ENCODE measurements at places on chromosomes 7 and 10.

GRCh38 chr7:7014827-7015595, 167.3 kb upstream of the C1GALT1 start:
- no peak for DNase-seq

DNA sequence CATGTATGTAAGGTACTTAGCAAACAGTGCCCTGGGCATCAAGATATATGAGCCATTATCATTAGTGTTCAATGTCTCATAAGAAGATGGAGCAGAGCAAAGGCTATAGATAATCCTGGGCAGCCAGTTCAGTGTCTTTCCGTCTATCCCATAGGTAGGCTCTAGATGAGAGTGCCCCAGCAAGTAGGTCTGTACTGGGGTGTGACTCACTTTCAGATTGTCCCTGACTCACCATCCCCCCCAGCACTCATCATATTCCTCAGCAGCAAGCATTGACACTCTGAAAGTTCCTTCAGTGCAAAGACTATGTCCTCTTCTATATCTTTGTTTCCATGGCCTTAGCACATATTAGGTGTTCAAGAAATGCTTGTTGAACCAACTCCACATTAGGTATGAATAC, 20.0 kb upstream of the FAM204A start:
- no peak for DNase-seq

GRCh38 chr7:117785431-117785830, 87.8 kb downstream of the CTTNBP2 start:
- DNase-seq: no peak

DNA sequence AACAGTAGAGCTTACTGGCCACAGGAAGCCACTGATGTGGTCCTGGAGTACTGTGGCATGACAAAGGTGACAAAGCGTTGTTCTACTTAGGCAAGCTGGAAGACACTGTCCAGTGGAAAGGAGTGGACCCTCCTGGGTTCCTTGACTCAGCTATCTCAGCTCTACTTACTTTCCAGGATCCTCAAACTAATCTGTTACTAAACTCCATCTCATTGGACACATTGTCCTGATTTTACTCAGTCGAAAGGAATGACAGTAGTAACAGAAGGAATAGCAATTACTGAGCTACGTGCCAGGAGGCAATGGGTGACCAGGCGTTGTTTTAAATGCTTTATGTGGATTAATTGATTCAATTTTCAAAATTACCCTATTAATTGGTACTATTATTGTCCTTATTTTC, 41.6 kb downstream of the ABLIM1 start:
- no peak for DNase-seq

DNA sequence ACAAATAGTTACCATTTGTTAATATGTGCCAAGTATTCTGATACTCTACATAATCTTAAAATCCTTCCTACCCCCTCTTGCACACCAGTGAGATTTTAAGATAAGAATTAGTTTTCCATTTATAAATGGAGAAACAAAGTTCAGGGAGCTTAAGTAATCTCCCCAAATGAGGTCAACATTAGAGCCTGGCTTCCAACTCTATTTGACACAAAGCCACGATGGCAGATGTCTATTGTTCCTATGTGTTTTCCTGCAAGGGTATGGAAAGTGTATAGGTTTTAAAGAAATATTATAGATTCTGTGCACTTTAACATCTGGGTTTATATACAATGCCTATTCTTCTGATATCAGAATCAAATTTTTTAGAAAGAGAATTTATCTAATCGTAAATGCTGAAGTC, 143.9 kb upstream of the SEMA3C start:
- DNase-seq: no peak

DNA sequence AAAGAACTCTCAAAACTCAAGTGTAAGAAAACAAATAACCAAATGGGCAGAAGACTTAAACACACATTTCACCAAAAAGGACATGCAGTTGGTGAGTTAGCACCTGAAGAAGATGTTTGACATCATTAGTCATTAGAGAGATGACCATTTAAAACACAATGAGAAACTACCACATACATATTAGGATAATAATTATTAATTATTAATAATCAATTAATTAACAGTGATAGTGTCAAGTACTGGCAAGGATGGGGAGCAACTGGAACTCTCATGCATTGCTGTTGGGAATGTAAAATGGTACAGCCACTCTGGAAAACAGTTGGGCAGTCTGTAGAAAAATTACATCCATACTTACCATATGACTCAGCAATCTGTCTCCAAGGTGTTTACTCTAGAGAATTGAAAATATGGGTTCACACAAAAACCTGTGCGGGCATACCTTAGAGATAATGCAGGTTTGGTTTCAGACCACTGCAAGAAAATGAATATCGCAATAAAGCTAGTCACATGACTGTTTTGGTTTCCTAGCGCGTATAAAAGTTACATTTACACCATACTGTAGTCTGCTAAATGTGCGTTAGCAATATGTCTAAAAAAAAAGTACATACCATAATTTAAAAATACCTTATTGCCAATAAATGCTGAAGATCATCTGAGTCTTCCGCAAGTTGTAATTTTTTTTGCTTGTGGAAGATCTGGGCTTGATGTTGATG, 30.3 kb downstream of the ARID5B start:
- DNase-seq: no peak

DNA sequence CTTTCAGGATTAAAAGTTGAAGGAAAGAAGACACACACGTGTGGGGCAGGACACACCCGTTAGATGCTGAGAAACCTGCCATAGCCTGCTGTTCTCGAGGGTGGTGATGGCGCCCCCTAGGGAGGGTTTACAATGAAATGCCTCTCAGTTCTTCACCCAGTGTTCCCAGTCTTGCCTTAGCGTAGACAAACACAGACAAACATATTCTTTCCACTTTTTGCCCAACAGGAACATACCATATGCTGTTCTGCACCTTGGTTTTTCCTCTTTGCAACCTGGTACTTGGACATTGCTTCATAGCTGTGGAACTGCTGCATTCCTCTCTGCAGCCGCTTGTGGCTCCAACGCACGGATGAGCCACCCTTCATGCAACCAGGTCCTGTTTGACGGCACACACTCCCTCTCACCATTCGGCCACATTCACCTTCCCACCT, 23.3 kb upstream of the HSPA12A start:
- DNase-seq: peak; percentile 12

DNA sequence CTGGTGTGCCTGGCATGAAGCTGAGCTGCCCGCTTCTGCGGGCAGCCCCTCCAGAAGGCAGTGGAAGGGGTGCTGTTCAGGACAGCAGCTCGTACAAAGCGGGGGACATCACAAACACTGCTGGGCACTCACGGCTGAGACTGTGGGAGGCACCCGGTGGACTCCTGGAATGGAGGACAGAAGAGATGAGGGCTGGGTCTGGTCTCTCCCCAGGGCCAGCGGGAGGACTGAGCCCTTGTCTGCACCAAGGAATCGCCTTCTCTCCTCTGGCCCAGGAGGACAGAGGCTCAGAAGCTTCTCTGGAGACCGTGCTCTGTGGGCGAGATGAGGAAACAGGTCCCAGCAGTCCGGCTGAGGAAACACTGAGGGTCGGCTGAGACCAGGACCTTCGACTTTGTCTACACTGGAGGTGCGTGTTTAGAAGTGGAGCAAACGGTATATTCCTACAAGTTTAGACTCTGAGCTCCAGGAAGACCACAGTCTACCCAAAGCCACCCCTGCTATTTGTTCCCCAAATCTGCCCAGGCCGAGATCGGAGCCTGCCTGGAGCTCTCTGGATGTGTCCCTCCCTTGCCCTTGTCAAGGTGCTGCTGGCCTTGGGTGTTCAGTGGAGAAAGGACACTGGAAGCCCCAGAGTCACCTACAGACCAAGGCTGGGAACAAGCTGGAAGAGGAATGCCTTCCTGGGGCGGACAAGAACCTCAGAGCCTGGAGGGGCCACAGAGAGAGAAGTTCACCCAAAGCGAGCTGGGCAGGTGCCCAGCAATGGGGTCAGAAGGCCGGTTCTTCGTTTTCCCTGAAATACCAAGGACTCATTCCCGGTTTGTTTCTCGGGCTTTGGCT, 12.9 kb upstream of the INPP5A start:
- no peak for DNase-seq

DNA sequence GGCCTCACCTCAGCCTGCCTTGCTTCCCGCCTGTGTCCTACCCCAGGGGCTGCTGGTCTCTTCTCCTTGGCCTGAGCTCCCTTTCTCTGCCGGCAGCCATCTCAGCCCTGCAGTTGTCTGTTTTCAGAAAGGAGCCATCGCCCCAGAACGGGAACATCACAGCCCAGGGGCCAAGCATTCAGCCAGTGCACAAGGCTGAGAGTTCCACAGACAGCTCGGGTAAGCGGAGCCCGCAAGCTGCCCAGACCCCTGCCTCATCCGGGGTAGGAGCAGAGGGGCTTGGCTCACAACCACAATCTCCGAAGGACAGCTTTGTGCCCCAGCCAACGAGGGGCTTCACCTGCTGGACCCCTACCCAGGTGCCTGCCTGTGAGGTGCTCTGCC, 5.3 kb upstream of the DEPP1 start:
- no peak for DNase-seq

GRCh38 chr7:44965937-44966730, 12.7 kb downstream of the MYO1G start:
- no peak for DNase-seq

DNA sequence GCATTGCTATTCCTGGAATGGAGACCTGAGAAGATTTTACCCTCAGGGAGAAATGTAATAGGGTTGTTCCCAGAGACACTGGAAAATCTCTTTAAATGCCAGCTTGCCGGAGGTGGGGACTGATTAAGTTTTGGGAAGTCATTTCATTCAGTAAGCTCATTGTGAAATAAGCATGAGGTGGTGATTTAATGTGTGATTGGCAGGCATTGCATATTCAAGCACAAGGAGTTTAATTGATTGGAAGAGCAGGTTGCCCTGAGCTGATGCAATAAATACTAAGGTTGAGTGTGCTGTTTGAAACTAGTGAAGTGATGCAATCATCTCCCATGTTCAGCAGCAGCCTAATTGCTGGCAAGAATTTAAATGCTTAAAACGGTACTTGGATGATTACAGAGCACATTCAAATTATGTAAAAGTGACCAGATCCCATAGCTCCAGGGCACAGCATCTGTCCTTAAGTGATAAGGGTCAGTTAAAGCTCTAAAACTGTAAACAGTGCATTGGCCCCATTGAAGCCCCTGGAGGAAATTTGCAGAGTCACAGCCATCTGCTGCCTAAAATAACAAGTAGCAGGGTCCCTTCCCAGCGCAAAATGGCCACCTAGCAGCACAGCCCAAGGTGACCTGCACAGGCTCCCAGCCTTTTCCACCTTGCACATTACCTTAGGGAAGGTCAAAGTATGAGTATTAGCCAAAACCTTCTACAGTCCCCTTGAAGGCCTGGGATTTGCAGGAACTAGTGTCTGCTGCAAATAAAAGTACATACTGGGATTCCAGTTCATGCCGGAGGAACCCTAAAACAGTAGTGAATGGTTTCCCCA, 92.1 kb downstream of the CCDC71L start:
- DNase-seq: peak; percentile 39

GRCh38 chr7:107130487-107131220, 38.1 kb upstream of the HBP1 start:
- DNase-seq: no peak
